ENCODE measurements at places on chromosomes 2 and 18. TPM values are rescaled to one million over a fixed set of nuclear protein-coding genes. Genes with fewer than 3 reads are reported as not detected.

- no peak overlapping the region for H3K4me3 ChIP-seq
- no peaks in the 10 kb centered on the region for H3K27me3 ChIP-seq
- H3K36me3 ChIP-seq: no peaks in the 10 kb centered on the region
- DNase-seq: no peak
- peaks cover 72% of the 10 kb centered on the region for H3K4me1 ChIP-seq
These were observed 21.8 kb upstream of the TANK start for GRCh38 chr2:161138429-161138828.

GRCh38 chr2:208990716-208991115, 433.1 kb upstream of the MAP2 start:
- H3K4me3 ChIP-seq: no peak overlapping the region
- no peaks in the 10 kb centered on the region for H3K27me3 ChIP-seq
- no peak for DNase-seq
- no peaks in the 10 kb centered on the region for H3K4me1 ChIP-seq
- no peaks in the 10 kb centered on the region for H3K36me3 ChIP-seq
- no peak overlapping the region for H3K27ac ChIP-seq

- H3K27ac ChIP-seq: no peak overlapping the region
- H3K36me3 ChIP-seq: no peaks in the 10 kb centered on the region
- no peak overlapping the region for H3K4me3 ChIP-seq
These were observed 24.5 kb downstream of the TIMM21 start for GRCh38 chr18:74172697-74173433.

DNA sequence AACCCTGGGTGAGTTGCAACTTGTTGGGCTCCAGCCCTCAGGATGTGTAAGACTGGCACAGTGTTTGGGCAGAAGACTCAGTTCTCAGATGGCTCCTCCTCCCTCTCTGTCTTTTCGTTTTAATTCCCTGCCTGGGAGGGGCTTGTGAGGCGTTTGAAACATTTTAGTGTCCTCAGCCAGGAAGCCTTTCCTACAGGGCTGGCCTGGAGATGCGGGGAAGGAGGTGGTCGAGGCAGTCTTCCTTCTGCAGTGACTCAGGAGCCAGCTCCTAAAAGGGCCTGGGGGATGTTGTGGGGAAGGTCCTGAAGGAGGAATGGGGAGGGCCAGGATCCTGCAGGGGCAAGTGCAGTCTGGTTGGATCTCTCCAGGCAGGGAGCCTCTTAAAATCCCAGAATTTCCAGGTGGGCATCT, 22.1 kb upstream of the IGFBP5 start:
- H3K27me3 ChIP-seq: no peaks in the 10 kb centered on the region
- H3K27ac ChIP-seq: no peak overlapping the region
- no peaks in the 10 kb centered on the region for H3K36me3 ChIP-seq
- H3K4me1 ChIP-seq: no peaks in the 10 kb centered on the region

DNA sequence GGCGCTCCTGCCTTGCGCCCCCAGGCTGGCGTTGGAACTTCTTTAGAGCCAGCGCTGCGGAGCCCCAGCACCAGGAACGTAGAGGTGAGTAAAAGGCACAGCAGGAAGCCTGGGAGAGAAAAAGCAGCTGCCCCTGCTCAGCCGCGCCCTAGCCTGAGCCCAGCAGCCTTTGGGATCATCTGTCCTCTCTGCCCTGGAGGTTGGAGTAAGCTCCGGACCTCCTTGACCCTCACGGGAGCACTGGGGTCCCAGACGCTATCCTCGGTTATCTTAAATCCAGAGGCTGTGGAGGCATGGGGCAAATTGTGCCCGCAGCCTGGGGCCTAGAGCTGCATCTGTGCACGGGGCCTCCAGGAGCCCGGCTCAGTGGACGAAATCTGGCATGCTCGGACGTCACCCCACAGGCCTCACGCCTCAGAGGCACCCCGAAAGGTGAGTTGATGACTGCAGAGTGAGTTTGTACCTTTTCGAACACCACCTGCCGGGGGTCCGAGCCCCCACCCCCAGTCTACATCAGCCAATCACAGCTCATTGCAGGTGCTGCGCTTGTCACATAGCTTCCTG, 1.6 kb upstream of the SLC66A2 start:
- no peak overlapping the region for H3K27ac ChIP-seq
- peaks cover 27% of the 10 kb centered on the region for H3K4me1 ChIP-seq
- H3K27me3 ChIP-seq: peaks cover 7% of the 10 kb centered on the region
- no peaks in the 10 kb centered on the region for H3K36me3 ChIP-seq
- H3K4me3 ChIP-seq: no peak overlapping the region

DNA sequence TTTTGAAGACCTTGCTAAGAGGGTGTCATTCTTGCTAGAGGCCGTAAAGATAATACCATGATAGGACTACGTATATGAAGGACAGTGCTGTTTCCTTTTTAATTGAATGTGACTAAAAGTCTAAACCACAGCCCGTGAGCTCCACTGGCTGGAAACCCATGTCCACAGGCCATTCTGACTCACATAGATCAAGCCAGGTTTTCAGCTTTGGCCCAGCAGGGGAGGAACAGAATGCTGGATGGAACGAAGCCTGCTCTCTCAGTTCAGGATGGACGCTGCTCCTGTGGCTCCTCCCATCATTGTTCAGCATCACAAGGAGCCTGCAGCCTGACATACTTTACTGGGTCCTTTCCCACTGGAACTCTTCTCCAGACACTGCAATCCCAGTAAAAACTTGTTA, 47.6 kb downstream of the ALPK2 start:
- no peaks in the 10 kb centered on the region for H3K36me3 ChIP-seq
- no peak overlapping the region for H3K4me3 ChIP-seq
- H3K27me3 ChIP-seq: peaks cover 7% of the 10 kb centered on the region
- no peak overlapping the region for H3K27ac ChIP-seq
- no peak for DNase-seq

- H3K4me1 ChIP-seq: no peaks in the 10 kb centered on the region
- no peak overlapping the region for H3K4me3 ChIP-seq
- no peaks in the 10 kb centered on the region for H3K36me3 ChIP-seq
- no peak overlapping the region for H3K27ac ChIP-seq
- H3K27me3 ChIP-seq: no peaks in the 10 kb centered on the region
These were observed 101.7 kb downstream of the ZFP36L2 start for GRCh38 chr2:43124687-43125057.

GRCh38 chr18:45805551-45805950, 19.9 kb upstream of the SIGLEC15 start:
- no peaks in the 10 kb centered on the region for H3K36me3 ChIP-seq
- H3K27me3 ChIP-seq: no peaks in the 10 kb centered on the region
- no peaks in the 10 kb centered on the region for H3K4me1 ChIP-seq
- H3K4me3 ChIP-seq: no peak overlapping the region

DNA sequence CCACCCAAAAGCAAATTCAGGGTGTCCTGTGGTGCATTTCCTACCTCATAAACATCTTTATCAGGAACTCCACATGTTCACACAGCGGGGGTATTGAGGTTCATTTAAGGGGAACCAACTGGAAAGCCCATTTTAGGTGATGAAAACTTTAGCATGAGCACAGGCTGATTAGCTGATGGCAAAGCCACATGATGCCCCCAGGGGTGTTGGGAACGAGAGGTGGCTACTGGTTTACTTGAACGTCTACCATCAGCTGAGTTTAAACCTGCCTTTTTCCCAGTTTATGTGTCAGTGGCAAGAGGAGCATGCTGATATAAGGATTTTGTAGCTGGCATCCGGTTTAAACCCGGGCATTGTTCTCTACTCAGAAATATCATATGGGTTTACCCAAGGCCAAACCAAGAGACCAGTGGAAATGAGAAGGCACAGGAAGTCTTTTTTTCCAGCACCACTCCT, 54.5 kb upstream of the UPP2 start:
- no peak overlapping the region for H3K27ac ChIP-seq
- peaks cover 16% of the 10 kb centered on the region for H3K4me1 ChIP-seq
- no peak overlapping the region for H3K4me3 ChIP-seq
- no peaks in the 10 kb centered on the region for H3K36me3 ChIP-seq

The GNAL gene
- polyA plus RNA-seq: 3.5 TPM

The KANSL3 gene
- 61.5 TPM for polyA plus RNA-seq

The APLF gene
- 3.5 TPM for polyA plus RNA-seq

The MARCHF4 gene
- 0.18 TPM for polyA plus RNA-seq
